Putamen (tissue), 1 donor: ENCODE measurements at places on chromosomes 6 and 20.

- no peak for DNase-seq
Observed at GRCh38 chr20:9578594-9578993, 64.2 kb downstream of the LAMP5 start.

- DNase-seq: no peak
Observed at GRCh38 chr20:55172310-55173002, 697.1 kb downstream of the DOK5 start.

- DNase-seq: no peak
Observed at GRCh38 chr6:23713211-23713610, 412.8 kb upstream of the NRSN1 start.

- DNase-seq: no peak
Observed at GRCh38 chr20:19967445-19967844, 49.7 kb upstream of the NAA20 start.

GRCh38 chr6:123869334-123869733, 65.7 kb downstream of the NKAIN2 start:
- peak; percentile 7 for DNase-seq

DNA sequence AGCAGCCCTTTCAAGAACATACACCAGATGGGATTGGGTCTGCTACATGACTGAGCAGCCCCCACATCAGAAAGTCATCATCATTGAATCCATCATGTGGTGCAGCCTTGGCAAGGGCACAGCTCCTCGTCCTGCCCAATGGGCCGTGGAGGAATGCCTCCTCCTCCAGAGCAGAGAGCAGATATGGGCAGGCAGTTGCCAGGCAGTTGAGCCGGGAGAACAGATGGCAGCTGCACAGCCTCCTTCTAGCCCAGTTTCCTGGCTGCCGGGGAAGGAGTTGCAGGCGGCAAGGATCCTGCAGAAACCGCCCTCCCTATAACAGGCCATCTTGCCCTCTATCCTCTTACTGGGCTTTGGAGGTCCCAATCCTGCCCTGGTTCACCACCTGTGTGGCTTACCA, 11.9 kb upstream of the ZFAND3 start:
- DNase-seq: no peak

GRCh38 chr20:37522260-37523011, 1.4 kb downstream of the NNAT start:
- no peak for DNase-seq

- peak; percentile 53 for DNase-seq
Observed at GRCh38 chr6:142945446-142946180, 637 bp upstream of the HIVEP2 start.

DNA sequence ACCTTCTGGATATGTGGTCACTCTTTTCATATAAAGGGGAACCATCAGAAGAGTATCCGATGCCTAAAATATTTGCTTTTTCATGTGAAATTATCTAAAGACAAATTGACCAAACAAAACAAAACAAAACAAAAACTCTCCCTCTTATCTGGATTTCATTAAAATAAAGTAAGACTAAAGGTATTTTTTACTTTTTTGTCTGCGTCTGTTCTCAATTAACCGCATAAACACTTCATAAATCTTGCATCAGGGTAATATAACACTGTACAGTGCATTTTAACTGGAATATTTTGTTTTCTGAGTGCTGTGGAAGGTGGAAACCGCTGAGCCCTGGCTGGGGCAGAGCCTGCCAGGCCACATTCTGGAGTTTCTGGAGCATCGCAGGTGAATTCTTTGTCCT, 234.1 kb upstream of the ZFP64 start:
- no peak for DNase-seq
